ENCODE measurements at places on chromosomes 16 and 17.

DNA sequence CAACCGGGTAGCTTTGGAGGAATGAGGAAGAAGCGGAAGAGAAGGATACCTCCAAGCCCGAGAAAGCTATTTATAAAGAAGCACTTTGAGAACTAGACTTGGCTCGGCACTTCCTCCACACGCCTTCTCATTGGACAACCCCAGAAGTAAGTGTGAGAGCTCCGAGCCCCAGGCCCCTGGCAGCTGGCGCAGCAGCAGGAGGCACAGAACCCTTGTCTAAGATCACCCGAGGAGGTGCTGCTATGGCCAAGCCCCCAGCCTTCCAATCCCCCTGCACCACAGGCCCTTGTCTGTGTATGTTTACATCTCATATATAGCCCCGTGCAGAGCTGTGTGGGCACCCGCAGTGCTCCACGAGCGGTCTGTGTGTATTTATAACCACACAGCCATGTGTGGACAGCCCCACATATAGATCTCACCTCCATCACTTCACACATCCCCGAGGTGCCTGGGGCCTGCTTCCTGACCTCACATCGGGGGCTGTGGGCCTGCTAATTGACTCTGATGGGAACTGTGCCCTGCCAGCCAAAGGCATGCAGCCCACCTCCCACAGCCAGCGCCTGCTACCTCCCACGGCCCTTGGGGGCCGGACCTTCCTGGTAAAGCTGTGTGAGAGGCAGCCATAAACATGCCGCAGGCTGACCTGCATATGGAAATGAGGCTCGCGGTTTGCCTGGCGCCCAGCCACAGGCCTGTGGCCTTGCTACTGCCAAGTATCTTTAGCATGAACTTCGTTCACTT is 96.1 kb downstream of the C17orf67 start:
- no peak for DNase-seq

- DNase-seq = no peak
These were observed 72.2 kb downstream of the HS3ST3B1 start for GRCh38 chr17:14372905-14373613.

GRCh38 chr16:425740-426114 is 278 bp downstream of the RAB11FIP3 start:
- DNase-seq = no peak

DNA sequence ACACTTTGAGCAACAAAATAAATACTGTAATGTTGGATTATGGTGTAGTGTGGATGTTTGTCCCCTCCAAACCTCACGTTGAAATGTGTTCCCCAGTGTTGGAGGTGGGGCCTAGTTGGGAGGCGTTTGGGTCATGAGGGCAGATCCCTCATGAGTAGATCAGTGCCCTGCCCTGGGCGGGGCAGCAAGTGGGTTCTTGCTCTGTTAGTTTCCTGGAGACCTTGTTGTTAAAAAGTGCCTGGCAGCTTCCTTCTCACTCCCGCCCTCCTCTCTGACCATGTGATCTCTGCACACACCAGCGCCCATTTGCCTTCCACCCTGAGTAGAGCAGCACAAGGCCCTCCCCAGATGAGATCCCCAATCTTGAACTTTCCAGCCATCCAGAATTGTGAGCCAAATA is 67.7 kb downstream of the MPRIP start:
- no peak for DNase-seq

GRCh38 chr17:52751051-52751450 is 592.5 kb upstream of the CA10 start:
- peak; percentile 49 for DNase-seq

DNA sequence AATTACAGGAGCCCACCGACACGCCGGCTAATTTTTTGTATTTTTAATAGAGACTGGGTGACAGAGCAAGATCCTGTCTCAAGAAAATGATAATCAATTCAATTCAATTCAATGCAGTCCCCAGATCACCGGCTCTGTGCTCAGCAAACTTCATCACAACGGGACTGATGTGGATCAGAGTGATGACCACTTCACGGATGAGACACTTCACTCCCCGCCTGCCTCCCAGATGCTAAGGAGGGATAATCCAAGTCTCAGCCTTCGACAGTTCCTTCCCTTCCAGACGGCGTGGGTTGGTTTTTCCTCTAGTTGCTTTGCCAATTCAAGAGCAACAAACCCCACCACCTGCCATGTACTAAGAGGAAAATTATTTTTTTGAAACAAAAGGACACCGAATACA is 93.8 kb downstream of the ZDHHC7 start:
- no peak for DNase-seq

- DNase-seq = no peak
These were observed 11.8 kb downstream of the SREBF1 start for GRCh38 chr17:17824783-17825614.

GRCh38 chr17:71921796-71922195 is 199.0 kb upstream of the SOX9 start:
- no peak for DNase-seq

DNA sequence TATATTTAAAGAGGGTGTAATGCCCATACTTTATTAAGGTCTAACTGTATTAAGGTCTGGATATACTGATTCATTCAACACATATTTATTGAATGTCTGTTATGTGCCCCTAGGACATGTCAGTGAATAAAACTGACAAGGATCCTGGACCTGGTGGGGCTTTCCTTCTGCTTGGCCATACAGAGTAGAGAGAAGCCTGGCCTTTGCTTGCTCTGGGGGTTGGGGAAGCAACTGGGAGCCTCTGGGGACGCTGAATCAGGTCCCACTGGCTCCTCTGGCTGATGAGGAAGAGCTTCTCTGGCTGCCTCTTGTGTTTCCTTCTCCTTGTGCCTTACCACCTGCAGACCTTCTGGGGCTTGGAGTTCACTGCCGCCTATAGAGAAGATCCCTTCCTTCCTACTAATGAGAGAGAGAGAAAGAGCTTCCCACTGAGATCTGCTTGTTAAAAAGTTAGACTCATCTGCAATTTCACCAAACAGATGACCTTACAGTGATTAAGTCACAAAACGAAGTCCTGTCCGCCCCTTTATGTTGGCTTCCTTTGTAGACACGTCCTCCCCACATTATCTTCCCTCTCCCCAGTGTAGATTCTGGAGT is 49.7 kb downstream of the MSI2 start:
- DNase-seq = no peak
